Heart right ventricle (tissue), 16 donors: ENCODE measurements at places on chromosomes 11 and 22. TPM values are rescaled to one million over a fixed set of nuclear protein-coding genes. Genes with fewer than 3 reads are reported as not detected.

The CNTN5 gene
- 0.05 TPM for total RNA-seq

The OR52N5 gene
- not detected for total RNA-seq

The HBG2 gene
- total RNA-seq = not detected

The NXPE1 gene
- not detected for total RNA-seq

The OR52N4 gene
- total RNA-seq = not detected

The CASTOR1 gene
- total RNA-seq = 6.5 TPM

The PHRF1 gene
- total RNA-seq = 19.0 TPM

- no peak for DNase-seq
Observed at GRCh38 chr11:36061471-36061870, 117.6 kb downstream of the LDLRAD3 start.

GRCh38 chr11:75200051-75200450, 40.5 kb upstream of the TPBGL start:
- DNase-seq = peak; percentile 62

- DNase-seq = peak; percentile 25
Observed at GRCh38 chr22:27094633-27095308, 437.4 kb downstream of the MIAT start.

DNA sequence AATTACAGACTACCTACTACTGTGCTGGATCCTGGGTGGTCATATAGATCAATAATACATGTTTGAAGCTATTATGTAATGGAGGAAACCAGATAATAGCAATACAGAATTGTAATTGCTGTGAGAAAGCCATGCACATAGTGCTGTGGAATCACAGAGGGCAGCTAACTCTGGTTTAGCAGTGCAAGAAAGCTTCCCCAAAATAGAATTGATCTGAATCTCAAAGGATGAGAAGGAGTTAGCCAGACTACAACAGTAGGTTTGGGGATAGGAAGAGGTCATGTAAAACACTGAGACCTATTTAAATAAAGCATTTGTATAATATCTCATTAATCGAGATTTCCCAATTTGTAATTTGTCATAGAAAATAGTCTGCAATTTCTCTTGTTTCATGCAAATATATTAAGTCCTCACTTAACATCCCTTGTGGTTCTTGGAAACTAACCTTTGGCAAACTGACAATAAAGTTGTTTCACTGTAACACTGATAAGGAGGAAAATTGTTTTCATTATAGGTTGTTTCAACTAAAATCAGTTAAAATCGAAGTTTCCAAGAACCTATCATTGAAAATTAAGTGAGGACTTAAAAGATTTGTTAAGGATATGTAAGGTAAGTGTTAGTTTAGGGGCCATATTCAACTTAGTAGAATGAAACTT, 7.6 kb downstream of the C11orf58 start:
- DNase-seq = no peak

DNA sequence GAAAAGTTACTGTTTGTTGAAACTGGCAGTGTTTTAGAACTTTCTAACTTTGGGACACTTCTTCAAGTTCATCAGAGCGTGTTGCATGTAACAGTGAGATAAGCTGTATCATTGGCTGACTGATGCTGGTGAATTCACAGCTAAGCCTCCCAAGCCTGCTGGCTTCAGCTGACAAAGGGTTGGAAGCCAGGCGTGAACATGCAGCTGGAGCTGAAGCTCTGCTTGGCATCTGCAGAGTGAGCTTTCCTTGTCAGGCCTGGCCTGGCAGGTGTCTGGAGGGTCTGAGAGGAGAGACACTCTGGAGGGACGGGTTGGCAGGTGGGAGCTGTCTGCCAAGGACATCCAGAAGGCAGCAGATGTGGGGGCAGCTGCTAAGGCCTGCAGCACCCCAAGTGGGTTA, 1.5 kb downstream of the AMPD3 start:
- no peak for DNase-seq

DNA sequence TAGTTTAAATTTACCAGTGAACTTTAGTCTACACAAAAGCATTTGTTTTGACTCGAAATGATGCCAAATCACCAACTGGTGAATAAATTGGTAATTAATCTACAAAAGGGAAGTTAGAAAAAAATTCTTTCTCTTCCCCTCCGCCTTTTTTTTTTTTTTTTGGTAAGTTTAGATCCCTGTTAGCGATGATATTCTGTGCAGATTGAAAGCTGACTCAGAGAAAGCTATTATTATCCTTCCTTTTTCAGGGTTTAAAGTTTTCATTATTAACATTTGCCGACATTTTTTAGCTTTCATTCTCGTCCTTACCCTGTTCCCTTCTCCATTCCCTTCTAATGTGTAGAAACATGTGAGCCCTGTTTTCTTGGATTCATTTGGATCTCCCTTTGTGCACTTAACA, 16.8 kb upstream of the NUP160 start:
- DNase-seq = no peak
